ENCODE measurements at places on chromosomes 11 and 22.

GRCh38 chr11:45267652-45268299 lies 18.4 kb downstream of the SYT13 start:
- no peak for DNase-seq

DNA sequence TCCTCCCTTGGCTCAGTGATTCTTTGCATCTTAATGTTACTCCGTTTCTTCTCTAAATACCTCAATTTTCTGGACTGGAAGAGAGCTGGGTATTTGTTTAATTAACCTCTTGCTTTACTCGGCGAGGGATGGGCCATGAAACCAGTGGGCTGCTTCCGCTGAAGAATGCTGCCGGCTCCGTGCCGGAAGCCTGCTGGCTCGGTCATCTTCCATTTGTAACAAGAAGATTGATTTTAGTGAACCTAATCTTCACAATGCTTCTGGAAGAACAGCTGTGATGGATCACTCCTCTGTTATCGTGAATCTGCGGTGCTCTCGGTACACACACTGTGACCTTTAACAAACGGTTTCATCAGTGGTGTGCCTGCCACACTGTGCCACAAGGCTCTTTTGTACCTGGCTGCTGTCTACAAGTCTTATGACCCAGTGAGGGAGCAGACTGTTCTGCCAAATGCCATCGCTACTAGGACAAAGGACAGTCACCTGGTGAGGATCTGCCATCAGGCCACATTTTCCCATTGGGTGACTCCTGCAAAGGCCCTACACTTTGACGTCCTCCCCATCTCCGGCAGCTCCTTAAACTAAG lies 25.3 kb upstream of the PARVB start:
- DNase-seq, result no peak

DNA sequence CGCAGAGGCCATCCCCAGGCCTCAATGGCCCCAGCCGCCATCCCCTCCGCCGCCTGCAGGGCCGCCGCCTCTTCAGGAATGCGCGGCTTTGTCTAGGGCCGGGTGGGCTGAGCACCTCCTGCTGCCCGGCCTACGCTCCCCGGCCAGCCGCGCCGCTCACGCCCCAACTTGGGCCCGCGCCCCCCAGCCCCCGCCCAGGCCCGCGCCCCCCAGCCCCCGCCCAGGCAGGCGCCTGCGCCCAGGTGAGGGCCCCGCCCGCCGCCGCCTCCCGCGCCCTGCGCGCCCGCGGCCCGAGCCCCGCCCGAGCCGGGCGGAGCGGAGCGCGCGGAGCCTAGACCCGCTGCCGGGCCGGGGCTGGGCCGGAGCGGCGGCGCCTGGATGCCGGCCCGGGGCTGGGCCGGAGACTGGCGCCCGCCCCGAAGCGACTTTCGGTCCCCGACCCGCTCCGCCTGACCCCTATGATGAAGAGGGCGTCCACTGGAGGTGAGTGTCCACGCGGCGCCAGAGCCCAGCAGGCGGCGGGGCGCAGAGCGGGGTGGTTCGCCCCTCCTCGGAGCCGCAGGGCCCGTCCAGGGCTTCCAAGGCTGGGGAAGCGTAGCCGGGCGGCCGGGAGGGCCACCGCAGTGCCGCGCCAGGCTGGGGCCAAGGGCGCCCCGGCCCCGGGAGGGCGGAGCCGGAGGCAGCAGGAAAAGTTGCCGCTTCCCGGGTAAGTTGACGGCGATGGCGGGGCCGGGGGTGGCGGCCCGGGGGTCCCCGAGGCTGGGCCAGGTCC lies 34.3 kb upstream of the PRODH start:
- DNase-seq, result no peak

GRCh38 chr11:29352273-29352795 lies 664.5 kb downstream of the KCNA4 start:
- no peak for DNase-seq

DNA sequence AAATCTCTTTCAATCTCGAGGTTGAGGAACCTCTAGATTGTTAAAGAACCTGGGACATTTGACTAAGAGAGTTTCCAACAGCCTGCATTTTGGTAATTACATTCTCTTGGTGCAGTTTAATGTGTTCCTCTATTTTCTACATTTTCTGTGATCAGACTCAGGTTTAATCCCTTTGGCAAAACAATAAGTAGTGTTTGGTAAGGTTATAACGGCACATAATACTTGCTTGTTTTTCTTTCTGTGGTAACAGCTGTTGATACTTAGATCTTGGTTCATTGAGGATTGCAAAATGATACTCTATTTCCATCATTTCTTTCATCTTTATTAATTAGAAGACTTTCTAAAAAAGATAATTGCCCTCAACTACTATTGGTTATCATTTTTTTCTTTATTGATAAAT lies 271.3 kb downstream of the SBF2 start:
- DNase-seq, result no peak

DNA sequence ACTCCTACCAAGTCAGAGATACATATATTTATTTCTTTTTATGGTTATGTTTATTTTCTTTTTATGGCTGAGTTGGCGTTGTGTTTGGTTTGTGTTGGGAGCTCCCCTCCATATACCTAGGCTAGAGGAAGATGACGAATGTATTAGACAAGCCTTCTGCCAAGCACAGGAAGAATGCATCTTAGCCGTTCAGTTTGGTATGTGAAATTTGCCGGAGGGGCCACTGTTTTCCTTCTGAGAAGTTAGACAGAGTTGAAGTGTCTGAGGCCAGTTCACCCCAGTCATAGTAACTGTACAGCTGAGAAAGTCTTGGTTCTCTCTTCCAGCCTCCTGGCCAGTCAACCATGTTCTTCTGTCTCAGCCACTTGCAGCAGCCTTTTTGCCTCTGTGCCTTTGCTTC lies 29.8 kb downstream of the TEAD1 start:
- DNase-seq, result no peak

- DNase-seq, result no peak
These were observed 10.4 kb upstream of the SPINDOC start for GRCh38 chr11:63802637-63803414.

- no peak for DNase-seq
These were observed 3.3 kb downstream of the PARVG start for GRCh38 chr22:44184006-44184405.

DNA sequence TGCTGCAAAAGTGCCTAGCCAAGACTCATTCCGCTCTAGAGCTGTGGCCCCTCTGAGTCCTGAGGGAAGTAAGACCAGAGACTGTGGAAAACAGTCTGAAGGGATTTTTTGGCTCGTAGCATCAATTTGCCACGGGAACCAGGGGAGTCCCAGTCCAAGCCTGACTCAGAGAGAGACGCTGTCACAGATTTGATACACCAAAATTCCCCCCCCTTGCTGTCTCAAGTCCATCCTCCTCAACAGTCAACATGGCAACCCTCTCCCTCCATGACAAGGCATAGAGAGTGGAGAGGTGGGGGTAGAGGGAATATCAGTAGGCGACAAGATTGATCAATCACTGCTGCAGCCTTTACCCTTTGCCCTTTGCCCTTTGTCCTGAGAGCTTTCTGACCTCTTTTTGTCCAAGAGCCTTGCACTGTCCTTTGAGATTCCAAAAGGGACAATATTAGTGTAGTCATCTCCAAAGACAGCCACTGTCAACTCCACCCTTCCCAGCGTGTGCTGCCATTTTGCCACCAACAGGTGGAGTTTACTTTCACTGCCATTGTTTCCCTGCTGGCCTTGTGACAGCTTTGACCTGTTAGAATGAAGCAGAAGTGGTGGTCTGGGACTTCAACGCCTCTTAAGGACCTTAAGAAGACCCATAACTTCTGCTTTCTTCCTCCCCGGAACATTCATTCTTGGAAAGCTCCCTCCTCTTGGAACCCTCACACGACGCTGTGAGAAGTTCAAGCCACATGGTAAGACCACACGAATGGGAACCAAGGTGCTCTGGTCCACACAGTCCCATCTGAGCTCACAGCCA lies 7.3 kb downstream of the SLC15A3 start:
- no peak for DNase-seq

DNA sequence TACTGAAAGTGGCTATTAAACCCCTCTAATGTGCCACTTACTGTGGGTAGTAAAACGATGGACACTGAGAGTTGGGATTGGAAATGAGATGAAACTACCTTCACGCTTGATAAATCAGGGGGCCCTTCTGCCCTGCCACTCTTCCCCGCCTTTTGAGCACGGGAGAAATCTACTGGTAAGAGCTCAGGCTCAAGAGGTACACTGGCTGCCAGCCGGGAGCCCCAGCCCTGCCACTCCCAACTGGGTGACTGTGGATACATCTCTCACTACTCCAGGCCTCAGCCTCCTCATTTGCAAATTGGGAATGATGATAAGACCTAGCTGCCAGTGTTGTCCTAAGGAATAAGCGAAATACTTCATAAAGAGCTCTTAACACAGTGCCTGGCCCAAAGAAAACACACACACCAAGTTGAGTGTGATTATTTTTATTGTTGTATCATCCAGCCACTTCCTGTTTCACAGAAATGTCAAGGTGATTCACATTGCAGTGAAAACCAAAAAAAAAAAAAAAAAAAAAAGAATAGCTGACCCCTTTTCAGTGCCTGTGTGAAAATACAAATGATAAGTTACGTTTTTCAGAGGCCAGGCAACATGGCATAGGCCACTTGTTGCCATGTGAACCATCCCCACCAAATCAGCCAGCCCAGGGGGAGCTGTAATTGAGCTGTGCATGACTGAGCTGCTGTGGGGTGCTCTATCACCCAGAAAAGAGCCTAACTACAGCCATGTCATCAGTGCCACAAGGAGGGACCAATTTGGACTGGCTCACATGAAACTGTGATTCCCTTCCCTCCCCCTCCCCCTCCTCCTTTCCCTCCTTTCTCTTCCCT lies 4.4 kb upstream of the ZNRD2 start:
- DNase-seq, result no peak

DNA sequence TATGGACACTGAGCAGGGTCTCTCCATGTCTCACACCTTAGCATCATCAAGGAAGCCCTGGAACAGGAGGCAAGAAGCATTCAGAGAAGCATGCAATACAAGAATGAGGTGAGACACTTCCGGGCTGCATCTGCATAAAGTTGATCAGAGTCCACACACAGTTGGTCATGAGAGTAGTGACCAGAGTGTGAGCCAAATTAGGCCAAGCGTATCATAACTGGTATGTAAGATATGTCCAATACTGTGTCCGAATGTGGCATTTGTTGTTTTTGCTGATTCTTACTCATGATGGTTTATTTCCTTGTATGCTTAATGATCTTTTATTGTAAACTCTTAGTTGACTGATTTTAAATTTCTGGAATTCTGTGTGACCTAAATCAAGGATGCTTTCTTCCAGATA lies 315.7 kb downstream of the INSC start:
- no peak for DNase-seq

DNA sequence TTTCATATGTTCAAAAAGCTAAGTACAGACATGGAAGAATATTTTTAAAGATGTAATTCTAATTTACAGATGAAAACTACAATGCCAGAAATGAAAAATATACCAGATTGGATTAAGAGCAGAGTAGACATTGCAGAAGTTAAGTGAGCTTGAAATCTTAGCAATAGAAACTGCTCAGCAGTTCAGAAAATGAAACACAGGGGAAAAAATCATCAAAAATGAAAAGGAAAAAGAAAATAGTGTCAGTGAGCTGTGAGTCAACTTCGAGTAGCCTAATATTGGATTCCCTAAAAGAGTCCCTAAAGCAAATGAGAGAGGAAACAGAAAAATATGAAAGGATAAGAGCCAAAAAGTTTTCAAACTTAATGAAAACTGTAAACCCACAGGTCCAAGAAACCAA lies 25.8 kb upstream of the IL10RA start:
- DNase-seq, result no peak

DNA sequence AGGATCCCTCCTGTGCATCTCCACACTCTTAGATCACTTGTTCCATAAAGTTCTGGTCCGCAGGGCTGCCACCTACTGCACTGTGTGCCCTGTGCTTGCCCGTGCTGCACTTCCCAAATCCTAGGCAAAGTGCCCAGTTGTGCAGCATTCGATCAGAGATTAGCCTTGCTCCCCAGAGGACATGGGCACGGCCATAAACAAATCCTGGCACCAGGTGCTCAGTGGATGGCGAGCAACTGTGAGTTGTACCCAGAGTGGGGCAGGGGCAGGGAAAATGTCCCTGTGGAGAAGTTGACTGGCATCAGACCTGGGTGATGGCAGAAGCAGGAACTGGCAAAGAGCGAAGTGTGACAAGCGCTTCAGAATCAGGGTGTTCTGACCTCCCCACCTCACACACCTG lies 4.7 kb downstream of the FADS2 start:
- no peak for DNase-seq

GRCh38 chr11:47288066-47288465 lies 18.1 kb downstream of the MADD start:
- no peak for DNase-seq

- DNase-seq, result no peak
These were observed 1445.6 kb downstream of the TBC1D22A start for GRCh38 chr22:48207919-48208535.

- DNase-seq, result no peak
These were observed 19.6 kb downstream of the FGF3 start for GRCh38 chr11:69799582-69799981.

DNA sequence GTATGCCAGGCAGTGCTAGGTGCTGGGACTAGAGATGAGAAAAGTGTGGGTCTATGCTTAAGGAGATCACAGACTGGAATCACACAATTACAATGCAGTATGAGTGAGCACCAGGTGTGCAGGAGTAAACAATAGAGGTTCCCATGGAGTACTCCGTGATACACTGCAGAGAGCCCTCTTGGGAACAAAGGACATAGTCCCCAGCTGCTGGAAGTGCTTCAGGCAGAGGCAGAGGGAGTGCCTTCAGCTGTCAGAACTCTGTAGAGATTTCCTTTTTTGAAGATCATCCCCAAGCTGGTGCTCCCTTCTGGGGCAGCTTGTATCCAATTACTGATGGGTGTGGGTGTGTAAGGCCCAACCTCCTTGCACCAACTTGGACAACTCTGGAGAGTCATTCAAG lies 143.5 kb upstream of the PLET1 start:
- no peak for DNase-seq

DNA sequence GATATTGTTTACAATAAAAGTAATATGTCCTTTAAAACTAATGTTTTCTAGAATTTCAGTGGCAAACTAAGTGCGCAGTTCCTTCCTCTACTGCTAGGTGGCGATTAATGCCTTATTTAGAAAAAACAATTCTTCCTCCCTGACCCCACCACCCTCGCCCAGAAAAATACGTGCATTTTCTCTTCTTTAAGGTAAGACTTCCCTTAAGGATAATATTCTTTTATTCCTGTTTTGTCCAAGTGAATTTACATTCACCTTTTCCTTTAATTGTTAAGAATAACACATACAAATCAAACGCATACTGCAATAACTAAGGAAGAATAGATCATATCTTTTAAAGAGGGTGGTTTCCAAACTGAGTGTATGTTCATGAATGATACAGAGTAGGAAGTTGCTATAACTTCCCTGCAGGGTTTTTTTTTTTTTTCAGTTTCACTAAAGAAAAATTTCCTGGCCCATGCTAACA lies 17.0 kb upstream of the PSMA1 start:
- DNase-seq, result peak; percentile 50

- no peak for DNase-seq
These were observed 25.1 kb downstream of the DBX1 start for GRCh38 chr11:20134991-20135736.

DNA sequence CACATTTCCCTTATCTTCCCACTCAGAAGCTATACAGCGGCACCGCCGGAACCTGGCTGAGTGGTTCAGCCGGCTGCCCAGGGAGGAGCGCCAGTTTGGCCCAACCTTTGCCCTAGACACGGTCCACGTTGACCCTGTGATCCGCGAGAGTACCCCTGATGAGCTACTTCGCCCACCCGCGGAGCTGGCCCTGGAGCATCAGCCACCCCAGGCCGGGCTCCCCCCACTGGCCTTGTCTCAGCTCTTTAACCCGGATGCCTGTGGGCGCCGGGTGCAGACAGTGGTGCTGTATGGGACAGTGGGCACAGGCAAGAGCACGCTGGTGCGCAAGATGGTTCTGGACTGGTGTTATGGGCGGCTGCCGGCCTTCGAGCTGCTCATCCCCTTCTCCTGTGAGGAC lies 4.9 kb downstream of the NLRX1 start:
- no peak for DNase-seq
